ENCODE measurements at places on chromosomes 3 and 15.

GRCh38 chr3:20401253-20401652 is 215.2 kb upstream of the SGO1 start:
- DNase-seq: peak; percentile 26

- DNase-seq: peak; percentile 59
Measured at GRCh38 chr3:158105119-158105709, 1.0 kb downstream of the SHOX2 start.

GRCh38 chr15:66238318-66238717 is 15.2 kb downstream of the MEGF11 start:
- no peak for DNase-seq

DNA sequence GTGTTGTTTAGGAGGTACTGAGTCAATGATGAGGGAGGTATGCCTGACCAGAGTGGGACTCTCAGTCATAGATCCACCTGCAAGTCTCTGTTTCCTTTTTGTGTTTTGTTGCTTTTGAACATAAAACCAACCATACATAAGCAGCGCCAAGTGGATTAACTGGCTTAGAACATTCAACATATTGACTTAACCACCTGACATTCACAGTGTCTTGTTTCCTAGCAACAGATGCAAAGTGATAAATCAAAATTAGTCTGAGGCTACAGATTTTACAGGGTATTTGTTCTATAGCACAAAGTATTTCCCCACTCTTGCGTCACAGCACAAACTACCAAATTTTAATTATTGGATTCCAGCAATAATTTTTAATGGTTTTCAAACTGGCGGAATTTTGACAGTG is 283.8 kb downstream of the BBX start:
- no peak for DNase-seq

DNA sequence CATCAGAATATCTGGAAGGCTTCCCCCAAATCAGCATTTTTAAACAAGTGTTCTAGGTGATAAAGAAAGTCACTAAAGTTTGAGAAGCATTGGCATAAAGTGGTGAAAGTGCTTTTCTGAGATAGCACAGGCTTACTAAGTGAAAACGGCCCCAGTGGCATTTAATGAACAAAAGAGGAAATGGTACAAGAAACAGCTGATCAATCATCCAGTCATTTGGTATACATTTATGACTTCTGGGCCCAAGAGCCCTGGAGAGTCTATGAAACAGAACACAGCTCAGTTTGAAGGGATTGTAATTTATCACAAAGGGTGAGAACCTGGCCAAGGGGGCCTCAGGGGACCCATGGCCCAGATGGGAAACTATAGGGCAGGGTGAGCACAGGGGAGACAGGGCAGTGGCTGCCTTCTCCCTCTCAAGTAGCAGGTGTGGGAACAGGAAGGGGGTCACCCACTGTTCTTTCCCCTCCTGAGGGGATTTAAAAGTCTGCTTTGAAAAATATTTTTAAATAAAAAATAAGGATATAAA is 265.5 kb upstream of the ROPN1 start:
- DNase-seq: no peak

GRCh38 chr3:50297896-50298725 is 1.1 kb downstream of the HYAL3 start:
- DNase-seq: no peak

DNA sequence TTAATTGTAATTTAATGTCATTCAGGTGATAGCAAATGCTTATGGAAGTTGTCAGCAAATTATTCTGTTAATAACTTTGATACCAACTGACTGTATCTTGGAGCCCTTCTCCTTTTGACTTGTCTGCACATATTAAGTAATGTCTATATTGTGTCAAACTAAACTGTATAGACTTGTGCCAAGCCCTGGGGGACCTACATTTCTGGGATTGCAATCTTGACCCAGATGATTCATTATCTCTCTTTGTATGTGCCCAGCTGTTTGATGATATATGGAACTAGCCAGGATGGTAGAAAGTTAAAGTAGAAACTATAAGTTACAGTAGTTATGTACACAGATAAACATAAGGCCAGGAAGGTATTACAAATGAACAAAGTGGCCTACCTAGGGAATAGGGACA is 402.8 kb upstream of the RARB start:
- peak; percentile 60 for DNase-seq

DNA sequence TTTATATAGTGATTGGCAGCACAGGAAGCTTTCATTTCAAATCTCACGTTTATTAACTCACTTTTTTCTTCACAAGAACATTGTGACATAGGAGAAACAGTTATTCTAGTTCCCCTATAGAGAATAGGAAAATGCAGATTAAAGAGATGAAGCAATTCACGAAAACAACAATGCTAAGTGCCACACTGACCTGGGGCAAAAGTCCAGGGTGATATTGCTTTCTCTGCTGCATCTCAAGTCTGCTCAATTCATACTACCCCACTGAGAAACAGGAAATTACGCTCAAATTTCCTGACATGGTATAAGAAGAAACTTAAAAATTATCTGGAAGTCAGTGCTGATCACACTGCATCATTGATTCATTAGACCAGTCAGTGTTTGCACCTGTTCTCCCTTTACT is 66.7 kb upstream of the SEMA6D start:
- no peak for DNase-seq

GRCh38 chr3:124620600-124621063 is 109.6 kb upstream of the UMPS start:
- no peak for DNase-seq

GRCh38 chr15:47750030-47750739 is 32.9 kb downstream of the SEMA6D start:
- DNase-seq: peak; percentile 92

DNA sequence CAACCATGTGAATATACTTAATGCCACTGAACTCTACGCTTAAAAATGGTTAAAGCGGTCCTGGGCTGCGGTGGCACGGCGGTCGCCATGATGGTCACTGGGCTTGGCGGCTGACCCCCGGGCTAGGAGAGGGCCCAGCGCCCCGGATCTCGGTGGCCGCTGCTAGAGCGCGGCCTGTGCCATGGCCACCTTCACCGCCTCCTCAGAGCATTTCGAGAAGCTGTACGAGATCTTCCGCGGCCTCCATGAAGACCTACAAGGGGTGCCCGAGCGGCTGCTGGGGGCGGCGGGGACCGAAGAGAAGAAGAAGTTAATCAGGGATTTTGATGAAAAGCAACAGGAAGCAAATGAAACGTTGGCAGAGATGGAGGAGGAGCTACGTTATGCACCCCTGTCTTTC is 35.6 kb upstream of the TBC1D23 start:
- no peak for DNase-seq

- DNase-seq: peak; percentile 44
Measured at GRCh38 chr15:31396881-31397560, 70.4 kb downstream of the KLF13 start.

DNA sequence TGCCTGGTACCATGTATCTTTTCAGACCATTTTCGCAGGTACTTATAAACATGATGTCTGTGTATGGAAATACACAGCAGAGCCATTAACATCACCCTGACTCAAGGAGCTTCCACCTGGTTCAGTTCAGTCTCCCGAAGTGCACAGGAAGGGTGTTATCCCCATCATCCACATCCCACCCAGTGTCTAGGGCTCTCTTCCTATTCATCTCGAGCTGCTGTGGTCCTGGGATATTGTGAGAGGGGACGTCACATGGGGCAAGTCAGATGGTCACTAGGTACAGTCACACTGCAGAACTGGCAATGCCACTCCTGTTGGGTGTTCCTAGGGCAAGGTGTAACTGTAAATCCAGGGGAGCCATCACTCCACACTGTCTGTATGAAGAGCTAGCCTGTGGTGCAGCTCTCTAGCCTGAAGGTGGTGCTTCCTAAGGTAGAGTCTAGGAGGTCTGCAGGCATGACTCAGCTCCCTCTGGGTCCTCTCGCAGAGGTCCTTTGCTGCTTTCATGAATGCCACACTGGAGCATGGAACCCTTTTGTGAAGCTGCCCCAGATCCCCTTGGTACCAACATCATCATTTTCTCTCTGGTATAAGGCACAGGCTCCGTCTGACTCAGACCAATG is 13.9 kb downstream of the ISLR2 start:
- no peak for DNase-seq

DNA sequence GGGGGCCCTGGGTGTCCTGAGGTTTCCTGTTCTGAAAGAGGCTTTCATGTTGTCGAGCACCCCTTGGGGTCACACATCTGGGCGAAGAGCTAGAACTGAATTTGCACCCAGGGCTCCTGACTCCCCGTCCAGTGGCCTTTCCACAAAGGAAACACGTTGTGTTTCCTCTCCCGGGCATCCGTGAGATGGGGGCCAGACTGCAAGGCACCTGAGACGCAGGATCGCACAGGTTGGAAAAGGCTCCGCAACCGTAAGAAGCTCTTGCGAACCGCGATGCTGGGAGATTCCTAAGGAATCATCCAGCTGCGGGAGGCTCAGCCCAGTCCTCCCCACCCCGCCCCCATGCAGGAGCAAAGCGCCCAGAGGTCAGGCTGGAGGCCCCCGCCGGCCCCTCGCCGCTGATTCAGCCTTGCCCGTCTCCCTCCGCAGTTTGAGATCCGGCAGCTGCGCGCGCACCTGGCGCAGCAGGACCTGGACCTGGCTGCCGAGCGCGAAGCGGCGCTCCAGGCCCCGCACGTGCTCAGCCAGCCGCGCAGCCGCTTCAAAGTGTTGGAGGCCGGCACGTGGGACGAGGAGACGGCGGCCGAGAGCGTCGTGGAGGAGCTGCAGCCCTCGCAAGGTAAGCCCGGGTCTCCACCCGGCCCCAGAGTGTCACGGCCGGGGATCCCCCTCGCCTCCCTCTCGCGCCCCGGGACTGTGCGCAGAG is 119.6 kb downstream of the ETFA start:
- DNase-seq: no peak

GRCh38 chr15:76062286-76062685 is 2.5 kb downstream of the TMEM266 start:
- DNase-seq: no peak

- DNase-seq: no peak
Measured at GRCh38 chr3:36776436-36776835, 12.1 kb upstream of the DCLK3 start.

- peak; percentile 97 for DNase-seq
Measured at GRCh38 chr3:115518100-115518852, 105.0 kb upstream of the GAP43 start.

DNA sequence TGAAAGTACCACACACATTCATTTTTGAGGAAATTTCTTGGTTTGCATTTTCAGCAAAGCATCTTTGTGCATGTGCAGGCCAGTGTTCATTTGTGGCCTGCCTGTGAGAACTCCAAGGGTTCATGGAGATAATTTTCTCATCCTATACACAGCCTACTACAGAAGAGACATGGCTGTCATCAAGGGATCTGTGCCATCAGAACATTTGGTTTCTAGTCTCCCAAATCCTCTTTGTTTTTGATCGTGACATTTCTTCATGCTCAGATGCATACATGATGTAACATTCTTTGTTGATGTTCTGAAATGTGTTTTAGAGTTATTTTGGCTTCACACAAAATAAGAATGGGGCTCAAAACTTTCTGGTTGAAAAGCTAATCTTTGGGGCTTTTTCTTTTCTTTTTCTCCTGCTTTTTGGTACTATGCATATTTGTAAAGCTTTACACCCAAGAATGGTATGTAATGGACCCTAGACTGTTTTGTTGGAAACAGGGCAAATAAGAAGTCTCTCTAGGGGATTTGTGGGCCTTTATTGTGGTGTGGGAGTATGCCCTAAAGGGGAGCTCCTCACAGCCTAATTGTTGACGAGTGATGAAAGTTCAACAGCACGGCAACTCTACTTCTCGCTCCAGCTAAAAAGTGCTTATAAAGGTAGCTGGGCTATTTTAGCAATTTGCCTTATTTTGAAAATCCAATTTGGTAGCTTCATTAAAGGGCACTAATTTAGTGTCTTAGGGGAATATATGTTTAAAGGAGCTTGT is 3.2 kb upstream of the ARPP21 start:
- no peak for DNase-seq

- DNase-seq: no peak
Measured at GRCh38 chr15:56192659-56193442, 50.8 kb downstream of the RFX7 start.

DNA sequence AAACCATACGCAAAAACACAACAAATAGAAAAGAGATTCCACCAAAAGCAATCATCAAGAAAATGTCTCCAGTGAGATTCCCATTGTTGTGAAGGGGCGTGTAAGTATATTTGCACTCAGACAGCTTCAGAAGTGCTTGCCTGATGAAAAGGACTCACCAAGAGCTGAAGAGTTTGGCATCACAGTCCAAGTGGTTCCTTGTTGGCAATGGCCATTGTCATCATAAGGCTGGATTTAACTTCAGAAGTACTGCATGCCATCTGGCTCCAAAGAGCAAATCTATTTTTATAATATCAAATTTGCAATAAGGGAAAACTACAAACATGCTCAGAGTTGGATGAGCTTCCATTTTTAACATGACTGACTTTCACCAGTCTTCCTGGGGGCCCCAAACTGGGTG is 505.3 kb upstream of the NR2F2 start:
- DNase-seq: no peak

GRCh38 chr3:57934373-57934772 is 73.8 kb upstream of the FLNB start:
- DNase-seq: no peak

DNA sequence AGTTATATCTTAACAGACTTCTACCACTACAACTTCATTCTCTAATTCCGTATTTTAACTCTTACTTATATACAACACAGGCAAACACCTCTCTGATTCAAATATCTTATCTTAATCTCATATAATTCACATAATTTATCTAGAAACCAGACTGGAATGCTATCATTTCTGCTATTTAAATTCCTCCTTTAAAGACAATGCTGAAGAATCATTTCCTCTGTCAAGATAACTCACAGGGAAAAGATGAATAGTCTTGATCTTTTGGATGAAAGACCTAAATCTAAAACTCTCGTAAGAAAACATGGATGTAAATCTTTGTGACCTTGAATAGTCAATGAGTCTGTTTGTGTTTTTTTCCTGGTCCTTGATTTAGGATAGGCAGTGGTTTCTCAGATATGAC is 135.3 kb upstream of the PLXND1 start:
- no peak for DNase-seq

DNA sequence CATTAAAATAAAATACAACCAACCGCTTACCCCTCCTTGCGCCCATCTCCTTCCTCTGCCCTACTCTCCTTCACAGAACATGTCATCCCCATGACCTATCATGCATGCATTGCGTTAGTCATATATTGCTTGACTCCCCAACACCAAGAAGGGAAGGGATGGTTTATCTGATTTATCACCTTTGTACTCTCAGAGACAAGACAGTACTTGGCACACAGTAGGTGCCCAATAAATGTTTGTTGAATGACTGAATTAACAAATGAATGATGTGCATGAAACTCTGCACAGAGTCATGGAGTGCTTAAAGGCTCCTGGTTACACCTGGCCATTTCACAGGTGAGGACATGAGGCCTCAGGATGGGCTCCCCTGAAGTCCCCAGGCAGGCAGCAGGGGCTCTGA is 59.7 kb downstream of the IQSEC1 start:
- no peak for DNase-seq

- DNase-seq: peak; percentile 72
Measured at GRCh38 chr3:159169828-159170227, 368.0 kb downstream of the MFSD1 start.

GRCh38 chr15:50358845-50359244 is 3.8 kb upstream of the GABPB1 start:
- DNase-seq: peak; percentile 46

All from fibroblast of skin of abdomen (primary cell).